ENCODE measurements at places on chromosomes 5 and 9. TPM values are rescaled to one million over a fixed set of nuclear protein-coding genes. Genes with fewer than 3 reads are reported as not detected.

The STK32A gene
- total RNA-seq = 0.18 TPM

The CHSY3 gene
- total RNA-seq = 2.1 TPM

The CLPTM1L gene
- 343 TPM for total RNA-seq

The CTXN3 gene
- not detected for total RNA-seq

The MLANA gene
- not detected for total RNA-seq

The BRINP1 gene
- total RNA-seq = 0.11 TPM

The LMBRD2 gene
- 5.1 TPM for total RNA-seq

The ANXA1 gene
- 750 TPM for total RNA-seq

DNA sequence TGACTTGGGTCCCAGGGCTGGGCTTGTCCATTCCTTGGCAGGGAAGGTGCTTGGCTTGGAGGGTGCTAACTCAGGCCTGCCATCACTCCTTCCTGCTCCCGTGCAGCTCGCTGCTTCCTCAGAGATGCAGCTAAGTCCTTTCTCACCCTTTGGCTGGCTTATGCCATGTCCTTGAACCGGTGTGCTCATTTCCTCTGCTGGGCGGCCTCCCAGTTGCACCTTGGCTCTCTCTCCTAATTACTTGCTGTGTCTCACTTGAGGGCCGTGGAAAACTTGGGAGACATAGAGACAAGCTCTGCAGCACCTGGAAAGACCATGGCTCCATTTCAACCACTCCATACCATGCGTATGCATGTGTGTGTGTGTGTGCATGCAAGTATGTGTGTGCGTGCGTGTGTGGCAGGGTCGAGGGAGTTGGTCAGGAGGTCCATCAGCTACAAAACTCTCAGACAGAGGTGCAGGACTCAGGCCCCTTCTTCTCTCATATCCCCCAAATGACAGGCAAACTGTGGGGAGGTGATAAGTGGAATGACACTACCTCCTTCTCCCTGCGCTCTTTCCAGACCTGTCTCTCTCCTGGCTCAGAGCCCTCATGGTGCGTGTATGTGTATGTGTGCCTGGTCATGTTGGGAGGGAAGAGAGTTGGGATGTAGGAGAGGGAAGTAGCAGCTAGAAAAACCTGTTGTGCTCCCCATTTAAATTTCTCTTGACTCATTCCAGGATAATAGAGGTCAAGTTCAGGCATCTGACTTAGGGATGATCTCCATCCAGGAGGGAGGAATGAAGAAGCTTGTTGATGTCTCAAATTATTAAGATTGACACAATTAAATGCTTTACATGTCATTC is 17.6 kb upstream of the MTMR12 start:
- no peak for DNase-seq

DNA sequence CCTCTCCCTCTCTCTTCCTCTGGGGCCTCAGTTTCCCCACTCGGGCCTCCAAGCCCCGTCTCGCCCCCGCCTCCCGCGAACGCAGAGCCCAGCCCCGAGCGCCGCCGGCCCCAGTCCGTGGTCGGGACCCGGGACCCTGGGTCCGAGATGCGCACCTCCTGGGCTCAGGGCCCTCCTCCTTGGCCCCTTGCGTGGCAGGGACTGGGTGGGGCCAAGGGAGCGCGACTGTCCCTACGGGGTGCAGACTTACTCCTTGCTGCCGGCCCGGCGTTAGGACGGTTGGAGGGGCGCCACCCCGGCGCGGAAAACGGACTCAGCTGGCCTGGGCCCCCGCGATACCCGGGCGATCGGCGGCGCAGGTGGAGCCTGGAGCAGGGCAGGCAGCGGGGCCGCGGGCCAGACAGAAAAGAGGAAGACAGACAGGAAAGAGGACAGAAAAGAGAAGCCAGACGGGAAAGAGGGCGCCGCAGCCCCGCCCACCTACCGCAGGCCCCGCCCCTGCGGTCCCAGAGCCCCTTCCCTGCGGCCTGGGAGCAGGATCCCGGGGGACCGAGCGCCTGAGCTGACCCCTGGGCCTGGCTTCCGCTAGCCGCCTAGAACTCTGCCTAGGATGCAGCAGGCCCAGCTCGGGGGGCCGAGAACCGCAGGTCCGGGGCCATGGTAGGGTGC is at the start of gene GBGT1:
GBGT1 (minus strand) TSS at position 411 of the 669 bp plus-strand sequence. CDS start 1,502 bp downstream, outside the sequence.
- DNase-seq = no peak

- no peak for DNase-seq
Measured at GRCh38 chr9:5578698-5579085, 50.2 kb upstream of the RIC1 start.

- no peak for DNase-seq
Measured at GRCh38 chr5:89059274-89059673, 176.3 kb upstream of the MEF2C start.

DNA sequence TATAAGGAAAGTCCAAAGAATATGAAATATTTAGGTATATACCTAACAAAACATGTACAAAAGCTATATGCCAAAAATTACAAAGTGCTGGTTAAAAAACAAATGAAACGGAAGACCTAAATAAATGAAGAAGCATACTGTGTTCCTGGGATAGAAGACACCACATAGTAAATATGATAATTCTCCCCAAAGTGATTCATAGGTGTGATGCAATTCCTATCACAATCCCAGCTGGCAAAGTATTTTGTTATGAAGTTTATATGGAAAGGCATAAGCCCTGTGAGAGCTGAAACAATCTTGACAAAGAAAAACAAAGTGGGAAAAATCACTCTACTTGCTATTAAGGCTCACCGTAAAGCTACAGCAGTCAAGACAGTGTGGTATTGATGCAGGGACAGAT is 2.6 kb upstream of the SMIM23 start:
- no peak for DNase-seq

DNA sequence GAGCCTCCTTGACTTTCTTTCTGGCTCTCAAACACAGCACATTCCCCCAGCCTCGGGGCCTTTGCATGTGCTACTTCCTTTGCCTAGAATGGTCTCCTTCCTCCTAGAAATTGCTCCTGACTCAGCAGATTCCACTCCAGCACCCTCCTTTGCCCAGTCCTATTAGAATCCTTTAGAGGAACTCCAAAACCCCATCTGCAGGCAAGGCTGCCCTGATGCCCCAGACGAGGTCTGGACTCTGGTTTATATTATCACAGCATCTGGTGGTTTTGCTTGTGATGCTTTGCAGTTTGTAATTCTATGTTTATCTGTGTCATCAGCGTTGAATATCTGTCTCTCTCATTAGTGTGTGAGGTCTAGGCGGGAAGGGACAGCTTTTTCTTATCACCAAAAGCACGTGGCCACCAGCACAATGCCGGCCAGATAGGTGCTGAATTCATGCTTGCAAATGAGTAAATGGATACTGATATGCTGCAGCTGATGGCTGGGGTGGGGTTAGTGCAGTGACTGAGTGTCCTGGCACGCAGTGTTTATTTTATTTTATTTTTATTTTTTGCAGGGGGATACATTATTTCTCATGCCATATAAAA is 30.0 kb upstream of the ANKH start:
- DNase-seq = no peak

GRCh38 chr5:80037366-80037765 is 2.2 kb downstream of the THBS4 start:
- DNase-seq = no peak

DNA sequence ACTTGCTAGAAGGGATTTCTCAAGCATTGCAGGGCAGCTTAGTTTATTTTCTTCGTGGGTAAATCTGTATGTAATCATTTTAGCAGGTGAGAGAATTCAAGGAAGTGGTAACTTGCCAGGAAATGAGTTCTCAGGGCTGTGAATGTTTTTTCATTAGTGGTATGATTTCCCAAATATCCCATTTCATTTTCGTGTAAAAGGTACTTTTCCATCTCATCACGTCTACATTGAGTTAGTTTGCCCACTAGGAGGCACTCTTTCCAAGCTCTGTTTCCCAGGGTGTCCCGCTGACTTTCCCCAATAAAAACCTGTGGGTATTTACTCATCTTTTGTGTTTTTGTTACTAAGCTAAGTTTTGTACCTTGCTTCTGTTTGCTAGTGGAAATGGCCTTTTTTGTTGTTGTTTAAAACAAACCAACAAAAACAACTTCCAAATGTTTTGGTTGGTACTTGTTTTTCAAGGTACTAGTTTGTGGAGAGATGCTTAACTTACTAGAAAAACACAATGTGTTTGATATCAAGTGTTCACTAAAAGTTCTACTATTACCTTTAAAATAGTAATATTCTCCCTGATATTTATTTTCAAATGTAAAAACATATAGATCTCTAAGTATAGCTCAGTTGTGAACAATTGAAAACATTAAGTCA is 373.6 kb downstream of the ADGRV1 start:
- DNase-seq = peak; percentile 27

- DNase-seq = peak; percentile 92
Measured at GRCh38 chr5:96572864-96573512, 89.2 kb upstream of the CAST start.

- no peak for DNase-seq
Measured at GRCh38 chr9:88577256-88578120, 42.5 kb downstream of the NXNL2 start.

DNA sequence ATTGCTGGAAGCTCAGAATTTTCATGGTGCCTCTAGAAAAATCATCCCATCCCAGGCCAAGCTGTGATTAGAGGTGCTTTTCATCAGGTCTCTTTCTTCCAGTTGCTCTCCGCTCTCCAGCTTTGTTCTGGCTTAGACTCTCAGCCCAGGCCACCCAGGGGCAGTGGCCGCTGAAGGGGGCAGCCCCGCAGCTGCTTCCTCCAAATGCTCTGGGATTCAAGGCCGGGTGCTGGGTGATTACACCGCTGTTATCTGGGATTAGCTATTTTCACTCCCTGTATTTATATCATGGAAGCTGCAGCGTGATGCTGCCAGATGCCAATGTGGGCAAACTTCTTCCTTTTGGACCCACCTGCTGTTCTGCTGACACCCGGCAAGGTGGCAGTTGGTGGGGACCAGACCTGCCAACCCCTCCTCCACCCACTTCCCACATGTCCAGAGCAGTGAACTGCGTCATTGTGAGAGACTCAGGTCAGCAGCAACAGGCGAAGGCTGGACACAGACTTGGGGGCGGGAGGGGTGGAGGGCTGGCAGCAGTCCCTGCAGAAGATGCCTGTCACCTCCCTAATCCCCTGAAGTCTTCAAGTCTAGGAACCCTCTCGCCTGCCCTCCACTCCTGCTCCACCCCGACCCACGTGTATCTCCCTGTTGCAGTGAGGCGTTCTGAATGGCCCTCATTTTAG is 33.9 kb upstream of the NKX2-5 start:
- DNase-seq = no peak

DNA sequence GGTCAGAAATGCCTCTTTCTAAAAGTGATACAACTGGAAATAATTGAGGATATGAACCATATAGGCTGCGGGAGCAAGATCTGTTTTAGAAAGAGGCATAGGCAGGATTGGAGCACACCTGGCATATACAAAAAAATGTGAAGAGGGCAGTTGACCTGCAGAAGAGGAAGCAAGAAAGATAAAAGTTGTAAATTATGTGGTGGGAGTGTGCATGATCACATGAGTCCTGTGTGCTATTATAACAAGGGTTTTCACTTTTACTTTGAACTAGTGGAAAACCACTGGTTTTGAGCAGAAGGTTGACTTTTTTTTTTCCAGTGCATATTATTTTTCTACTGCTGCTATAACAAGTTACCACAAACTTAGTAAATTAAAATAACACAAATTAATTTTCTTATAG is 489.3 kb downstream of the ANXA1 start:
- no peak for DNase-seq

DNA sequence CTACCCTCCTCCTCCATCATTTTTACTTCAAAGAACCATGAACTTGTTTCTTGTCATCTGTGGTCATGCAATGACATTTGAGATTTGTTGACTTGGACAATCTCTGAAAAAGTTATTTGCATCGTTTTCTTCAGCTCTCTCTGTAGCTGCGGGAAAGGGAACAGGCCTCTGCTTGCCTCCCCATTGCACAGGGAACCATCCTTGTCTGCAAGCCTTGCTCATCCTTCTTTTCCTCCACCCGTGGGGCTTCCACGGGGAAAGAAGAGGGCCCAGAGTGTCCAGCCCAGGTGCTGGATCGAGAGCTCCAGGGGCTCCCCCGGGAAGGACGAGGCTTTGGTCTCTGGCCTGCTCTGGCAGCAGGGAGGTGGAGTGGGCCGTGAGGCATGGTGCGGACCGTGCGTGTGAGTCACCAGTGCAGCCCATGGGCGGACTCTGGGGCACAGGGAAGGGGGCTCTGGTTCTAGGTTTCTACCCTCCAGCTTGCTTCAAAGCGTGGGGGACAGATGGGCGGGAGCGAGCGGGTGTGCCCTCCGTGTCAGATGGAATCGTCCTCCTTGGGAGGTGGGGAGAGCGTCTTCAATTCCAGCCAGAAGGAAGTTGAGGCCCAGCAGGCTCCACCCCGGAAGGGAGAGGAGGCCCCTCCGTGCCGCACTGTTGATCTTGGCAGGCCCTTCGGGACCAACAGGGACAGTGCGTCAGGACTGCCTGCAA is 6.0 kb upstream of the IRX4 start:
- no peak for DNase-seq

DNA sequence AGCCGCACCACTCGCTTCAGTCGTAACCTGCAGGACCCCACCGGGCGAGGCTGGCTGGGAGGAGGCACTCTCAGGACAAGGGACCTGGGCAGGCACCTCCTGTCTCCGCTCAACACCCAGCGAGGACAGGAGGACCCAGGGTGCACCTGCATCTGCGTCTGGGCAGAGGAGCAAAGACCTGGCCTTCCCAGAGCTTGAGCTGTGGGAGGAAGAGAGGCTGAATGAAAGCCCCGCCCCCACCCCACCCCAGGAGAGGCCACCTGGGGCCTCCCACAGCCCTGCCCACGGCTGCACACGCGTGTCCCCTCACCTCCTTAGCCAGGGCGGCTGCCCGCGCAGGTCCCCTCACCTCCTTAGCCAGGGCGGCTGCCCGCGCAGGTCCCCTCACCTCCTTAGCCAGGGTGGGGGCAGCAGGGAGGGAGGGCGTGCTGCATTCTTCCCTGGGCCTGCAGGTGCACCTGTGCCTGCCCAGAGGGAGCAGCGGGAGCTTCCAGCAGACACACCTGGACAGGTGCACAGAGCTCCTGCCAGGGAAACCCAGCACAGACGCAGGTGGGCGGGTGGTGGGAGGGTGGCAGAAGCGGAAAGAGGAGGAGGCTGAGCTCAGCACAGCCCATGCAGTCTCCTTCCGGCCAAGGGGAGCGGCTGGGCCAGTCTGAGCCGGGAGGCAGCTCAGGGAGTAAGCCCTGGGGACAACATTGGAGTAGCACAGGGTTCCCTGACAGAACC is 18.5 kb upstream of the SLC12A7 start:
- no peak for DNase-seq

- no peak for DNase-seq
Measured at GRCh38 chr5:160230686-160231527, 1.6 kb downstream of the FABP6 start.

- DNase-seq = no peak
Measured at GRCh38 chr9:4126996-4127395, 172.9 kb downstream of the GLIS3 start.

All from pulmonary artery endothelial cell (primary cell).